Nucleus accumbens (tissue), 56 donors: ENCODE measurements at places on chromosomes 3 and 15.

GRCh38 chr3:128683957-128684356, 33.3 kb upstream of the RPN1 start:
- DNase-seq: no peak

GRCh38 chr3:23949784-23950183, 4.7 kb downstream of the NR1D2 start:
- DNase-seq: no peak

GRCh38 chr3:10666621-10667020, 149.4 kb upstream of the SLC6A11 start:
- no peak for DNase-seq

DNA sequence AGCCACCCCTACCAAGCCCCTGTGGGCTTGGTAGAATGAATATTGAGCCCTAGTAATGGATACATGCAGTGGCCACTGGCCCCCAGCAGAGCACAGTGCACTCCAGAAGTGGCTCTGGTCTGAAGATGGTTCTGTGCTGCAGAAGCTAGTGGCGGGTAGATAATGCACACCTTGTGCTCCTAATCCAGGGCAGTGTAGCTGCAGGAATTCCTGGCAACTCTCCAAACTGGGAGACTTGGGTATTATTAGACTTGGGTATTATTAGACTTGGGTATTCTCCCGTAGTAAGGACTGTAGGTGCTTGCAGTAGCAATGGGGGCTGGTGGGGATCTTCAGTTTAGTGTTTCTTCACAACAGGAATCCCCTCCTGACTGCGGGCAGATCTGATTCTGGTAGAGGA, 34.7 kb downstream of the NUSAP1 start:
- no peak for DNase-seq

GRCh38 chr15:54820098-54820497, 376.6 kb downstream of the RSL24D1 start:
- no peak for DNase-seq

GRCh38 chr3:189269365-189269764, 97.6 kb downstream of the TPRG1 start:
- DNase-seq: no peak

DNA sequence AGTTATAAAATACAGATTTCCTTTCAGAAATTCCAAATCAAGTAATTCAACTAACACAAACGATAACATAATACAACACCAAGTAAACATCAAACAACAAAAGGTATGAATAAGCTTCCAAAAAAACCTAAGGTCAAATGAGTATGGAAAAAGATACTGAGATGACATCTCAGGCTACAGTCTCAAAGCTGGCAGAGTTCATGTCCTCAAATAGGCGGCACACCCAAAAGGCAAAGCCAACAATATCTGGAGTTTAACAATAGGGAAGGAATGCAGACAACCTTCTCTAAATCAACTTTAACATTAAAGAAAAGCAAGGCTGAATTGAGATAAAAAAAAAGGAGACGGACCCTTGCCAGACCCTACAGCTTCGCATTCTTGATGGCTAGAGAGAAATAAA, 346.6 kb downstream of the RSL24D1 start:
- no peak for DNase-seq

DNA sequence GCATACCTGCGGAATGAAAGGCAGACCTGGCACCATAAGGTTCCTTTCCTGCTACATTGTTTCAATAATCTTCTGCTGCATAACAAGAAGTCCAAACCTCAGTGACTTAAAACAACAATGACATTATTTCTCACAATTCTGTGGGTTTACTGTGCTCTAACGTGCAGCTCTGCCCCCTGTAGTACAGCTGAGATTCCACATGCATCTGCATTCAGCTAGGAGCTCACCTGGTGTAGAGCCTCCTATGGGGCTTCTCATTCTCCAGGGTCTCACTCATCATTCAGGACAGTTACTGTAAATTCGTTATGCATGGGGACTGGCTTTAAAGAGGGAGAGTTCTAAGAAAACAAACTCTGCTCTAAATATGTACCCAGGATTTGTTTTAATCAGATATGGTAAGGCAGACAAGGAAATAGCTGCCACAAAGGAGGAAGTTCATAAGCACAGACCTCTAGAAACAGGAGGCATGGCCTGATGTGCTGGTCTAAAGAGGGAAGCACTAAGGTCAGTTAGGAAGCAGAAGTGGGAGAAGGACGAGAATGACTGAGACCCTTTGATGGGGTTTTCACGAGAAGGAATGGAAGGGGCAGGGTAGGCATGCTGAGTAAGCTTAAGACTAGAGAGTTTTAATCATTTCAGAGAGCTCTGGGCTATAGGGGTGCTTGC, 347.0 kb downstream of the NEK10 start:
- DNase-seq: no peak

- no peak for DNase-seq
These were observed 34.1 kb downstream of the EPHB3 start for GRCh38 chr3:184595726-184596125.

DNA sequence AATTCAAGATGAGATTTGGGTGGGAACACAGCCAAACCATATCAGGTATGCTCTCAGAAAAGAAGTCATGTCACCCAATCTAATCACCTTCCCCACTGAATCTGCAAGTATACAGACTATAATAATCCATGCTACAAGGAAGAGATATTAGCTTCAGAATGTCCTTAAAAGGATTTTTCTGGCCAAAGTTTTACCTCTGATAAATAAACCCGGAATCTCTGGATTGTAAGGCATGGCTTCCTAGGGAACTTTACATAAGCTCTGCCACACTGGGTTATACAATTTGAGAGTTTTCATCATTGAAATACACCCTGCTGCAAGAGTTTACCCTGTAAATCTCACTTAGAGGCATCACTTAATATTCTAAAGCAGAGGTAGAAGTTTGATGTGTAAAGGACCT, 330.5 kb upstream of the KCNMB2 start:
- DNase-seq: no peak

DNA sequence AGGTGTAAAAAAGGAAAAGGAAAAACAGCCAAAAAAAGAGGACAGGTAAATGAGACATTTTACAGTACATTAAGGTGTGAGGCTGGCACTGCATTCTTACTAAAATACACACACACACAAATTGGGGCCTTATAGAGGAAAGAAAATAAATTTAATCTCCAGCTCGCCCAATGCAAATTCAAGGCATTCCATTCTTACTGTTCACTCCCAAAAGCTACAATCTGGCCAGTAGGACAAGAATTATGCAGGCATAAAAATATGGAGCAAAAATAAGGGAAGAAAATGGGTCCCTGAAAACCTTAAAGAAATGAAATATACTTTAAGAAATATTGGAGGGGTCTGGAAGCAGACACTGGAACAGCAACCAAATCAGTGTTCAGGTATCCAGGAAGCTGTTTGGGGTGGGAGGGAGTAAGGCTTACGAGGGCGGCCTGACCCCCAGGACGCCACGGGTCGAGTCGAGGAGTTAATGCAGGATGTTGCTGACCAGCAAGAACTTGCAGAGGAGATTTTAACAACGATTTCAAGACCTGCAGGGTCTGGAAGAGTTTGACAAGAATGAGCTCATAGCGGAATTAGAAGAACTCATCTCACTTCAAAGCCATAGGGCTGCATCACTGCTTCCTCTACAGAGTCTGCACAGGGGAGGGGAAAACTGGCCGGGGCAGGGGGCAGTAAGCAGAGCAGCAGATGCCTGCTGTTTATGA, 245.5 kb downstream of the TBL1XR1 start:
- DNase-seq: no peak

- DNase-seq: no peak
These were observed 89.7 kb downstream of the SSR3 start for GRCh38 chr3:156465194-156465593.

DNA sequence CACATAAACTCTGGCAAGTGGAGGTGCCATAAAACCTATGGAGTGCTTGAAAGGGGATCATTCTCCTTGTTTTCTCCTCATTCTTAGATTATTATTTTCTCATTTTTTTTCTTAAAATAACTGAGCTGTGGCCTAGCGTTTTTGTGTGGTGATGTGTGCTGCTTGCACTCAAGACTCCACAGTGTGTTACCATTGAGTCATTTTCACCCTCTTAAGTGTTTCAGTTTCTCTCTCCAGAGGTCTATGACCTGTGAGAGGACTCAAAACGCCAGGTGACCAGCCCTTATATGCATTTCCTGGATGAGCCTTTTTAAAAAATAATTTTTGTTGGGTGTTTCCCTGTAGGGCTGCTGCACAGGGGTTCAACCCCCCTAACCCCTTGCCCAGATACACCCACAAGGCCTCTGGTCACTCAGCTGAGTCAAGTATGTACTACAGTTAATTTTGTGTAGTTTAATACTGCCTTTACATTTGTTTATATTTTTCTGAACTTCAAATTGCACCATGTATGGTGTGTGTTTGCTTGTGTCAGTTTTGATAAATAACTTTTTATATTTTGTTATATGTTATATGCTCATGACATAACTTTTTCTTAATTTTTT, 15.4 kb upstream of the BTLA start:
- DNase-seq: no peak

DNA sequence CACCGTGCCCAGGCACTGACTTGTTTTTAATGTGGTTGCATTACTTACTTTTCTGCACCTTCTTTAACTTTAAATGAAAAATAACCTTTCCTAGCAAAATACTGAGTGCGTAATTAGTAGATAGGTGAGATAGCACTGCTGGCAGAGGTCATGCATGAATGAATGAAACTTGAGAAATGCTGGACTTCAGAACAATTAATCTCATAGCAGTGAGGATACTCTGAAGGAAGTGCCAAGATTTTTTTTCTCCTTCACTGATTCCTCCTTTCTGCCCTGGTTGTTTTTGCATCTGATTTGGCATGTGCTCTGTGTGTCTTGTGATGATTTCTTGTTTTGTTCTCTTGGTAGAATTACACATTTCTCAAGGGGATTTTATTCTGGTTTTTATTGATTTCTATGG, 378.9 kb downstream of the PTPRG start:
- DNase-seq: no peak

- no peak for DNase-seq
These were observed 430.5 kb downstream of the GABRG3 start for GRCh38 chr15:27401471-27401870.

DNA sequence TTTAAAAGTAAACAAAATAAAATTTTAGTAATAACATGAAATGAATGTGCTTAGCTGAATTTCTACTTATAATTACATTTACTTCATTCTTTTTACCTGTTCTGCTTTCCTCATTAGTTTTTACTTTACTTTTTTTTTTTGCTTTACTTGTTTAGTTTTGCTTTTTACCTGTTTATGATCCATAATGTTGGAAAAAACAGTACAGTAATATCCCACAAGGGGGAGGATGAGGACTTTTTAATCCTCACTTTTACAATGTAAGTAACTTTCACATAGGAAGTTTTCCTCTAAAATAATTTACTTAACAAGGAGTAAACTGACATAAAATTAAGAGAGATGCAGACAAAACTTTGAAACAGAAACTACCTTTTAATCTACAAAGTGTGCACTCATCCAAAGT, 268.7 kb downstream of the TBC1D5 start:
- no peak for DNase-seq

DNA sequence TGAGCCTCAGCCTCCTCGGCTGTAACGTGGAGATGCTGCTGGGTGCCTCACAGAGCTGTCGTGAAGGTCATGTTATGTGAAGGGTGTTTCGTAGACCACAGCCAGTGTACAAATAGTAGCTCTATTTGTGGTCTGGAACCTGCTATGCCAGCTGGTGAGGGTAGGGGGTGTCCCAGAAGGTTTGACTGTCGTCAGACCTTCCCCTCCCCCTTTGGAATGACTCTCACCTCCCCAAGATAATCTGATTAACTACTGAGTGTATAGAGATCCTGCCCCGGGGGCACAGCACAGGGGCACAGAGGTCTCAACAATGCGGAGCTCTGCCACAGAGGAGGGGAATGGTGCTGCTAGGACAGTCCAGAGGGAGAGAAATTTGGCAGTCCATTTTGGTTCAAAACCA, 20.5 kb downstream of the FGD5 start:
- no peak for DNase-seq

- DNase-seq: no peak
These were observed 428.8 kb upstream of the TBL1XR1 start for GRCh38 chr3:177626045-177626444.

- no peak for DNase-seq
These were observed 26.4 kb downstream of the FAH start for GRCh38 chr15:80179025-80179759.

DNA sequence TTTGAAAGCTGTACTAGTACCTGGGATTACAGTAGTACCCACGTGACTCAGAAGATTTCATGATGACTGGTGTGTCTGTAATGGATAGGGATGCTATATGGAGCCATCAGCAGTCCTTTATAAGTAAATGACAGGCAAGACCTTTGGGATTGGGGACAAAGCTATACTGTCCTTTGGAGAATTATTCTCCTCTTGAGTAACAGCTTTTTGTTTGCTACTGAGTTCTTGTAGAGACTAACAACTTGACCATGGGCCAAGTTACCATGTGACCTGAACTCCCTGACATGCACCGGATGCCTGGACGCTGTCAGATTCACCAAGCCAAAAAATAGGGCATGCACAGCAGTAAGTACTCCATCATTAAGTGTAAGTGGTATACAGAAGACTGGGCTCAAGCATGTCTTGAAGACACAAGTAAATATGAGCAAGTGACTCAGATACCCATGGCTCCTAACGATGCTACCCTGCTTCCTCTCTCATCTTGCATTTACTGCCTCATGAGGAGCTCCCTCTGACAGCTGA, 12.9 kb downstream of the SEC11A start:
- no peak for DNase-seq

- DNase-seq: no peak
These were observed 608.8 kb downstream of the ROBO2 start for GRCh38 chr3:77648664-77649063.

DNA sequence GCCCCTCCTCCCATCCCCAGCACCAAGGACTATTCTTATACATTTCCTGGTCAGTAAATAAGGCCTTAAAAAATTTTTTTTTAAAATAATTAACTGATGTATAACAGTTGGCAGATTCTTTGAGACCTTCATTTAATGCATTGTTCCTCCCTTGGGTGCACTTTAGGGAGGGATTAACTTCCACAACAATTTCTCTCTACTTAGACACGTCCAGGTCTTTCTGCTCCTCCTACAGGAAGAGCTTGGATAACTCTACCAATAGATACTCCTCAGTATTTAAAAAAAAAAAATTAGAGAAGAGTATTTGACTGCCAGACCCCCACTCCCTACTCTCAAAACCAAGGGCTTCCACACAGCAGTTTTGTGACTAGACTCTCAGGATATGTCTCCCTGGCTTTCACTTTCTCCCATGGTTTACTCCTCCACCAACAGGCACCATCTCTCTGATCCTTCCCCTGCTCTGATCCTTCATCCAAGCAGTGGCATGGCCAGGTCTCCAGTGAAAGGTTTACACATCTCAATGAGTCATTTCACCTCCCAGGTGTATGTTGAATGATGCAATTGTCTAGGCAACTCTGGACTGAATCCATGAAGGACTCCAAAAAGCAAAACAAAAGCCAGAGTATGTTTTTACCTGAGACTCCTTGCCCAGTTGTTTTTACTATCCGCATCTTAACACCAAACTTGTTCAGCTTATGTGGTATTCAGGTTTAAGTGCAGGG, 7.4 kb downstream of the ZIC4 start:
- DNase-seq: no peak
